ENCODE measurements at places on chromosomes 16 and 17.

DNA sequence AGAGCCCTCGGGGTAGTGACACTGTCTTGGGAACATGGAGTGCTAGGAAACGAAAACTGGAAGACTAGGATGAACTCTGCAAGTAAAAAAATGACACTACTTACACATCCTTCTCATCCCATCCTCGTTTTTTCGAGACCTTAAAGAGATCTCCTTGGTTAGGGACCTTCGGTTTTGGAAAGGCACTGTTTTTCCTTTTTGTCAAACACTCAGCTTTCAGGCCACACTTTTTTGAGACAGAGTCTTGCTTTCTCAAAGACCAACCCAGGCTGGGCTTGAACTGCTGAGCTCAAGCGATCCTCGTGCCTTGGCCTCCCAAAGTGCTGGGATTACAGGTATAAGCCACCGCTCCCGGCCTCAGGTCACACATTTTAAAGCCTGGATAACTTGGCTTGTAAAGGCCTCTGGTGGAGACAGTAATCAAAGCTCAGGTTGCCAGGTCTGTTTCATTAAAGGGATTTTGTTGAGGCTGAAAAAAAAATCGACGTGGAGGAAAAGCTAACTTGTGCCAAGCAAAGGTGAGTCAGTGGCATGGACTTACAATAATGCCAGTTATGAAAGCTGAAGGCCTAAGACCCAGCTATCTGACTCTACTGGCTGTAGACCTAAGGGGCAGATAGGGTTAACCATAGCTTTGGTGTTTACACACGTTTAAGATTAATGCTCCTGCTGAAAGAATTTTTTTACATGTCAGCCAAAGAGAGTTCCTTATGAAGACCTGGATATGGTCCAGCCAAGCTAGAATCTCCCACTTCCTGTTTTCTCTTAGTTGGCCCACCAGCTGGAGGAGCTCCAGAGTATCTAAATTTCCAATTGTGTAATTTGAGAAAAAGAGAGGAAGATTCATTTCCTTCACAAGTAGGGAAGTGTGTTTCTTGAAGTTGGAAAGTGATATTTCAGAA is 823 bp downstream of the NBR1 start:
- peak; percentile 94 for DNase-seq

DNA sequence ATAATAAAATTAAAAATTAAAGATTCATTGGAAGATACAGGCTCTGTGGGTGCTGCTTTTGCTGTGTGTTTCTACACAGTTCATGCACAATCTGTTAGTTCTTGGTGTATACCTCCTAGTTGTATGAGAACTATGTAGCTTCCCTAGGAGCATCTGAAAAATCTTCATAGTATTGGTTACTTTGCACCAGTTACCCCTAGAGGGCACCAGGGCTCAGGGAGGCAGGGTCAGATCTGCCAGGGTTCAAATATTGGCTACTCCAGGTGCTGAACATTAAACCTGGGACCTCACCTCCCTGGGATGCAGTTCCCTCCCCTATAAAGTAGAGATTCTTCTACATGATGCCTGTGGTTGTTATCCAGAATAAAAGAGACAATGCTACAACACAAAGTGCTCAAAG is 583.0 kb upstream of the CDH11 start:
- no peak for DNase-seq

- DNase-seq: no peak
Observed at GRCh38 chr17:58215685-58216084, 3.4 kb downstream of the MKS1 start.

DNA sequence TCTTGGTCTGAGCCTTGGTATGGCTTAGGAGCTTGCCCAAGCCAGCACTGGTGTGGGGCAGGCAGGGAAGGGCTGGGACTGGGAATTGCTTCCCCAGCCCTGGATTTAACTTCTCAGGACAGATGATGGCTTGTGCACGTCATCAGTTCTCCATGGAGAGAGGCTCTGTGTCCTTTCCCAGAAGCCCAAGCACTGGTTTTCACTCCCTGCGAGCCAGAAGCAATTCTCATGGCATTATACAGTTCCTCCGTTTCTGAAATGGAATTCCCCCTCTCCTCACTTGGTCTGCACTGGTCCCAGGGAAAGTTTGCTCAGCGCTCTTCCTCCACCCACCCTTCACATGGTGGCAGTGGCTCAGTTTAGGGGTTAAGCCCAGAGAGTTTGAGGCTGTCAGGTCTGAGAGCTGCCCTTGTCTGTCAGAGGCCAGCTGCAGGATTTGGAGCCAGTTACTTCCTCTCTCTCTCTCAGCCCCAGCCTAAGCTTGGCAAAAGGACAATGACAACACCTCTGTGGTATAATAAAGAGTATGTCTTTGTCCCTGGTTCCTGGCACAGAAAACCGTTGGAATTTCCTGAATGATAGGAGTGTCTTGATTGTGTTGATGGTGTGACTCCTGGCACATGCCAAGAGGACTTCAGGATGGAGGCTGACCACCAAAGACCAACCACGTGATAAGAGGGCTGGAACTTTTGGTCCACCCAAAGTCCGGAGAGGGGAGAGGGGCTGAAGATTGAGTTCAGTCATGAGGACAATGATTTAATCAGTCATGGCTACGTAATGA is 219.6 kb upstream of the TNRC6C start:
- DNase-seq: no peak

DNA sequence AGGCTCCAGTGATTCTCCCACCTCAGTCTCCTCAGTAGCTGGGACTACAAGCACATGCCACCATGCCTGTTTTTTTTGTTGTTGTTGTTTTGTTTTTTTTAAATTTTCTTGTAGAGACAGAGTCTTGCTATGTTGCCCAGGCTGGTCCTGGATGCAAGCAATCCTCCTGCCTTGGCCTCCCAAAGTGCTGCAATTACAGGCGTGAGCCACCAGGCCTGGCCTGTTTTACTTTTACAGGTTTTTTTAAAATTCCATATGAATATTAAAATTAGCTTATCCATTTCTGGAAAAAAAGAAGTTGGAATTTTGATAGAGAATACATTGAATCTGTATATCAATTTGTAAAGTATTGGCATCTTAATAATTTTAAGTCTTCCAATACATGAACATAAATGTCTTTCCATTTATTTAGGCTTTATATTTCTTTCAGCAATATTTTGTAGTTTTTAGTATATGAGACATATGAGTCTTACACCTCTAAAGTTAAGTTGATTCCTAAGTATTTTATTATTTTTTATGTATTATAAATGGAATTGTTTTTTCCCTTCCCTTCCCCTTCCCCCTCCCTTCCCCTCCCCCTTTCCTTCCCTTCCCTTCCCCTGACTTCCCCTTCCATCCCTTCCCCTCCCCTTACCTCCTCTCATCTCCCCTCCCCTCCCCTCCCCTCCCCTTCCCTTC is 323.5 kb upstream of the SALL1 start:
- DNase-seq: no peak

DNA sequence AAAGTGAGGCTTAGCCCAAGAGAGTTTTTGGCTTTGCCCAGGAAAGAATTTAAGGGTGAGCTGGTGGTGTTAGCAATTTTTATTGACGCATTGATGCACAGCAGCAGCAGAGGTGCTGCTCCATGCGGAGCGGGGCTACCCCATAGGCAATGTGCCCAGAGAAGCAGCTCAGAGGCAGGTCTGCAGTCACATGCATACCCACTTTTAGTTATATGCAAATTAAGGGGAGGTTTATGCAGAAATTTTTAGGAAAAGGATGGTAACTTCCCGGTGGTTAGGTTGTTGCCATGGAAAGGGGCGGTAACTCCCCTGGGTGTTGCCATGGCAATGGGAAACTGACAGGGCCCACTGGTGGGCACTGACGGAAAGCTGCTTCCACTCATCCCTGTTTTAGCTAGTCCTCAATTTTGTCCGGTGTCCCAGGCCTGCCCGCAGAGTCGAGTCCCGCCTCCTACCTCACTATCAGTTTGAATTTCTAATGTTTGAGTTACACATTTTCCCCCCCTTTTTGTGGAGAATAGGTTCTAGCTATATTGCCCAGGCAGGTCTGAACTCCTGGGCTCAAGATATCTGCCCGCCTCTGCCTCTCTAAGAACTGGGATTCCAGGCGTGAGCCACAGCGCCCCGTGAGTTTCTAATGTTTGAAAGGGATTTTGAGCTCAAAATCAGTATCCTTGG is 10.4 kb upstream of the GJD3 start:
- no peak for DNase-seq

Measured in fibroblast of skin of scalp (primary cell).